ENCODE measurements at places on chromosomes 2 and 18.

DNA sequence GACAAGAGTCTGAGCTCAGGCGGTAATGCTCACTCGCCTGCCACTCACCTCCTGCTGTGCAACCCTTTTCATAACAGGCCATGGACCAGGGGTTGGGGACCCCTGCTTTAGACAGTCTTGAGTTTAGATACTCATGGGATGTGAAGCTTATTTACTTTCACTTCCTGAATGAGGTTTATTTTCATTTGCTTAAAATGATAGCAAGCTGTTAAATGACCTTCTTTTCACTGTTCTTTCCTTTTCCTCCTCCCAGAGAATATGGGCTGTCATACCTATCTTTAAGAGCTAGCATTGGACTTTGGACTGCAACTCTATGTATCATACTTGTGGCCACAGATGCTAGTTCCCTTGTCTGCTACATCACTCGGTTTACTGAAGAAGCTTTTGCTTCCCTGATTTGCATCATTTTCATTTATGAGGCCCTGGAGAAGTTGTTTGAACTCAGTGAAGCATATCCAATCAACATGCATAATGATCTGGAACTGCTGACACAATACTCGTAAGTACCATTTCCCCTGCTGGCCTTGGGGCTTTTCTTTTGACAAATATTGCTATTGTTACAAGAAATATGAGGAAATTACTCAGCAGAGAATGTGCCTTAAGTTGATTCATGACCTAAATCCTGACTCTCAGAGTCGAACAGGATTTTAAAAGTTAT, 168.5 kb downstream of the DPP4 start:
- no peak for DNase-seq

- no peak for DNase-seq
These were observed 587.3 kb upstream of the GCFC2 start for GRCh38 chr2:76298041-76298440.

GRCh38 chr2:46315103-46315890, 18.1 kb downstream of the EPAS1 start:
- no peak for DNase-seq

- no peak for DNase-seq
These were observed 48.8 kb downstream of the TCF7L1 start for GRCh38 chr2:85181844-85182456.

DNA sequence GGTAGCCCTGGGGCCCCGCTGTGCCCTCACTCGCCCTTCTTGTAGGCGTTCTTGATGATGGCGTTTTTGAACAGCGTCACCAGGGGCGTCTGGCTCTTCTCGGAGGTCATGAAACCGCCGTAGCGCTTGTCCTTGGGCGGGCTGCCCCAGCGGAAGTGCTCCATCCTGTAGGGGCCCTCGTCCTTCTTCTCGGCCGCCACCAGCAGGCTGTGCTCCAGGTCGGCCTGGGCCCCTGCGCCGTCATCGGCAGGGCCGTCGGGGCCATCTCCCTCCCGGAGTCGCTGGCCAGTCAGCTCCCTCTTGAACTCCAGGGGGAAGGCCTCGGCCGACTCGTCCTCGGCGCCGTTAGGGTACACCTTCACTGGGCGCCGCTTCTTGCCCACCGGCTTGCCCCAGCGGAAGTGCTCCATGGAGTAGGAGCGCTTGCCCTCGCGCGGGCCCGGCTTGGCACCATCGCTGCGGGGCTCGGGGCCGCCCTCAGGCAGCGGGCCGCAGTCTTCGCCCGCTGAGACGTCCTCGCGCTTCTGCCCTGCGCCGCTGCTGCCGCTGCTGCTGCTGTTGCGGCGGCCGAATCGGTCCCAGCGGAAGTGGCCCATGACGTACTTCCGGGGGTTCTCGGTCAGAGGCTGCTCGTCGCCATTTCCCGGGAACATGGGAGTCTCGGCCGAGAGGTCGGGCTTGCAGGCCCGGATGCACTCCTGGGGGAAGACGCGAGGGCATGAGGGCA, 7.2 kb downstream of the POMC start:
- peak; percentile 58 for DNase-seq

DNA sequence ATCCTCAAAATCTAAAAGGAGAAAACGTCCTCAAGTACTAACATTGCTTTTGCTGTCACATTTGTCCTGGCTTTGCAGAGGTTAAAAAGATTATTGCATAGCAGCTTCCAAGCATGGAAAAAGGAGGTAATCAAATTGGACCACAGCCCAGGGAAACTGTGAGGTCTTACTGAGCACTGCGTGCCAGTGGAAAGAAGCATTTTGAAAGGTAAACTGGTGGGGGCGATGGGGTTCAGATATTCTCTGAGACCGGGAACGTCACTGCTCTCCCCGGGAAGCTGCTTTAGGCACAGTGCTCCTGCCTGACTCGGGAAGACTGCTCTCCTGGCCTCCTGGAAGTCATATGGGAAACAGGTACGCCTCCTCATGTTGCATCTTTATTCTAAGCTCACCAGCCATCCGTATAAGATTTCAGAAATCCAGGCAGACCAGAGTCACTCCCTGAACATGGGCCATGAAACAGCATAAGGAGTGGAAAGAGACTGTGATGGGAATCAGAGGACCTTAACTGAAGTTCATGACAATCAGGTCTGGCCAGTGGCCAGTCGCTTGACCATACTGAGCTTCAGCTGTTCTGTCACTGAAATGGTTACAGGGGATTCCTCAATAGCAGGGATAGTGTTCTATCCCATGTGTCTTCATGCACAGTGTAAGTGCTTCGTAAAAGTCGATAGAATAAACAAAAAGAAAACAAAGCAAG, 284.1 kb downstream of the TRIB2 start:
- no peak for DNase-seq

- no peak for DNase-seq
These were observed 70.6 kb downstream of the GDF7 start for GRCh38 chr2:20737505-20737904.

DNA sequence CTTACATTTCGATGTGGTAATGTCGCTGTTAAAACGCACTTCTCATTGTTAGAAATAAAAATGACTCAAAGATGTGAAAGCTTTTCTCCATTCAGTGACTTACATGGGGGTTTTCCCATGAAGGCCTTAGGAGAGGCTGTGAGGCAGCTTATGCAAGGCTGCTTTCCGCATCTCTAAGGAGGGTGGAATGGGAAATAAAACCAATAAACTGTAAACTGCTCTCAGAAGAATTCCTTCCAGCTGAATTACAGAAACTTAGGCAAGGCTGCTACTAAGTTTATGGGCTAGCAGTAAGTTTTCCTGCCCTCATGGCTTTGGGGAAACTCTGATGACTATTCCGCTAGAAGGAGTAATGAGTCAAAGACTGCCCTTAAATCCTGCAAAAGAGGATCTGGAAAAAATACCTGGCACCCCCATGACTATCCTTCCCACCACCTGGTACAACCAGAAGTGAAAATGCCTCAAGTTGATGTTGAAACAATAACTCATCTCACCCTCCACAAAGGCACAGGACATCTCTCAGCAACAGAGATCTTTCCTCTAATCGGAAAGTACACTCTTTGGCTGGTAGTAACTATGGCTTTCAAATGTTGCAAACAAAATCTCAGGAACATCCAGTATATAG, 97.7 kb upstream of the SMAD7 start:
- DNase-seq = no peak

GRCh38 chr2:117835990-117836760, 21.7 kb downstream of the DDX18 start:
- peak; percentile 18 for DNase-seq

GRCh38 chr2:240358080-240358479, 77.4 kb upstream of the GPC1 start:
- DNase-seq = no peak

- no peak for DNase-seq
These were observed 87.4 kb downstream of the SMIM21 start for GRCh38 chr18:75339936-75340605.

- DNase-seq = no peak
These were observed 120.2 kb downstream of the INHBB start for GRCh38 chr2:120465989-120466703.

- DNase-seq = no peak
These were observed 4.7 kb upstream of the STAT1 start for GRCh38 chr2:191018643-191019119.

- DNase-seq = no peak
These were observed 3.3 kb downstream of the BCS1L start for GRCh38 chr2:218662827-218663226.

GRCh38 chr2:215626812-215627281, 191.0 kb upstream of the FN1 start:
- DNase-seq = no peak
